ENCODE measurements at places on chromosomes 5 and 9.

- DNase-seq, result no peak
These were observed 69.5 kb upstream of the OSMR start for GRCh38 chr5:38776149-38776896.

DNA sequence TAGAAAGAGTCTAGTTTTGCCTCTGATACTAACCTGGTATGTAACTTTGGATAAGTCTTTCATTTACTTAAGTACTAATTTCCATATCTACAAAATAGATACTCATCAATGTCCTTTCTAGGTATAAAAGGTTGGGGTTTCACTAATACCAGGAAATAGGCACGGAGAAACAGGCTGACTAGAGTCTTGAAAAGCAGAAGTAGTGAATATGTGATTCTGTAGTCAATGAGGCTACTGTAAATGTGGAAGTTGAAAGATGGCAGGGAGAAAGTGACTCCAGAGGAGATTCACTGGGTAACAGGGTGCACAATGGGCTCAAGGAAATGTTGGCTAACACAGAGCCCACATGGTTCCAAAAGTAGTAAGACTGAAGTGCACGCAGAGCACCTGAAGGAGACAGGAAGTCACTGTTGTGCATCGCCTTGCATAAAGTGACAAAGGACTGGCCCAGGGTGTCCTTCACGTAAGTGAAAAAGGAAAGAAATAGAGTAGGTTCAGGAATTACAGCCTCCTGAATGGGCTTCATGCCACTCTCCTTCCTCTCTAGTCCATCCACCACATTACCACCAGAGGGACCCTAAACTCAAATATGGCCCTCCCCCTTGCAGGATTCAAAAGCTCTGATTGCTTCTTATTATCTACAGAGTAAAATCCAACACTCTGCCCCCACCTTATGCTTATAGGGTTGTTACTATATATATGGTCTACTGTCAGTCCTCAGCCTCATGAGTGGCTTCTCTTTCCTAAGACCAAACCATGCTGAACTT, 288.0 kb upstream of the SMARCA2 start:
- DNase-seq, result no peak

DNA sequence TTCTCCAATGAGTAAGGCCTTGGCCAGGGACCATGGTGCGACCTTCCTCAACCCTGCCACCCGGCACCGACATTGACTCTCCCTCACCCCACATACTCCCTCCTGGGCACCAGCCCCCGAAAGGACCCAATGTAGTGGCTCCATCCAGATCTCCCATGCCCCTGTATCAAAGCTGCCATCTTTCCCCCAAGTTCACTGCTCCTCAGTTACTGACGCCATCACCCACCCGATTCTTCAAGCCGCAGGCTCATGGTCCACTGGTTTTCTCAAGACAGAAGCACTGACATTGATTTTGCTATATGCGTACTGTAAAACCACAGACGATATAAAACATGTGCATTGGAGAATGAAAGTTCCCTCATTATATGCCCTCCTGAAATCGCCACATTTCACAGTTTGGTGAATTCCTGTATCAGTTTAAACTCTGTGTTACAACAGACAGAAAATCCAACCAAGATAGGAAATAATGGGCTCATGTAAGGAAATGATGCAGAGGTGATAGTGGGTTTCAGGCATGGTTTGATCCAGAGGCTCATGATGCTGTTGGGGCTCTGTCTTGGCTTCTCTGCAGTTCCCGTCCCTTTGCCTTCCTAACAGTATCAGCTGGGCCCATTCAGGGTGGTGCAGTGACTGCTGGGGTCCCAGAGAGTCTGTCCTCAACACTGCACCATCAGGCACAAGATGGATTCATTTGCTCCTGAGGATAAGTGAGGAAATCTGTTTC, 207.3 kb upstream of the IER5L start:
- no peak for DNase-seq

DNA sequence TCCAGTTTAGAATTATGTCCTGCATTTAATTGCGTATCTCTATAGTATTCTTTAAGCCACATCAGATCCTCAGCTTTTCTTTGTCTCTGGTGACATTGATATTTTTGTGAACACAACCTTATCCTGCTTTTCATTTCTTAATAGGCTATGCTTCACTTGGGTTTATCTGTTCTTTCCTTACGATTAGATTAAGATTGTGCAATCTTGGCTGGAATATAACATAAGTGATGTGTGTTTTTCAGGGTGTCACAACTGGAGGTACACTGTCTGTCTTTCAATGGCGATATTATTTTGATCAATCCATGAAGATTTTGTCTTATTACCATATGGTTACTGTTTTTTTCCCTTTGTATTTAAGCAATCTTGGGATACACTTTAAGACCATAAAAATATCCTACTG, 23.6 kb downstream of the NAA35 start:
- DNase-seq, result no peak

DNA sequence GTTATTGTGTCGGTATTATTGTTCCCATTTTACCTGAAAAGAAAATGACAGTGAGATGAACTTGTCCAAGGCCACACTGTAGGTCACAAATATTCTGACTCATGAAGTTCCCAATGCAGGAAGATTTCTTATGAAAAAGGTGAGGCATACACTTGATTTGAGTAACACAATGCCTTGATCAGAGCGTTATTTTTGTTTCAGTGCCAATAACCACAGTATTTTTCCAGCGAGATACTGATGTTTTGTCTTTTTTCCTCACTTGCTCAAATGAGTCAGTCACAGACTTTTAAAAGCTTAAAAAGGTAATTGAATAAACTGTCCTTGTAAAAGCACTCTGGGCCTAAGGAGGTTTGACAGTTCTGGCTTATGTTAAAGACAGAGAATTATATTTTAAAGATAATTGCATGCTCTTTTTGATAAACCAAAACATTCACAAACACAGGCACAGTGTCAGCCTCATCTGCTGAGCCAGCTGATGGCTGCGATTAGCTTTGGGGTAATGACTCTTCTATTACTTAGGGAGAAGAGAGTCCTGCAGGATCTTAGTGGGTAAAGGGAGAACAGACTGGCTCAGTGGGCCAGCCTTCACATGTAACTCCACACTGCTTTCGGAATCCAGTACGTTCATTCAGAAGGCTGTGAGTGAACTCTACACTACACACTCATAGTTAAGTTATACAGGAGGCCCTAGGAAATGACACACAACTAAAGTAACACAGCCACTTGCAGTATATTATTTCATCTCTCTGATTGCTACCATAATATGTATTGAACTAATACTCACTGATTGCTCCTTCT, 165.5 kb upstream of the CD180 start:
- no peak for DNase-seq

GRCh38 chr9:127634021-127634420, 21.9 kb downstream of the STXBP1 start:
- DNase-seq, result no peak

DNA sequence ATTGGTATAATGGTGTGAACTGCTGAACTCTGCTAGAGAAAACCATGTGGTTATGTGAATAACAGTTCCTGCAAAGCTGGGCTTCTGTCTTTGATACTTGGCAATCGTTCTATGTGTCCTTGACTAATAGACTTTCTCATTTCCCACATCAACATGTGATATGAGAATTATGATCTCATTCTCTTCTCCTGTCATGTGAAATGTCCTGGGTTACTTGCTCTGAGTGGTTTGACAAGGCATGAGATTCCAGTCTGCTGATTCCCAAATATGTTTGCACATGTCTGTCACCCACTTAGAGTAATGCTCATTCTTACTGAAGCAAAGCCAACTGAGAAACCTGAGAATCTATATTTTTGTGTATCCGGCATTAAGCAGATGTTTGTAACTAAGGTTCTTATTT, 141.2 kb downstream of the PARP8 start:
- DNase-seq, result no peak

DNA sequence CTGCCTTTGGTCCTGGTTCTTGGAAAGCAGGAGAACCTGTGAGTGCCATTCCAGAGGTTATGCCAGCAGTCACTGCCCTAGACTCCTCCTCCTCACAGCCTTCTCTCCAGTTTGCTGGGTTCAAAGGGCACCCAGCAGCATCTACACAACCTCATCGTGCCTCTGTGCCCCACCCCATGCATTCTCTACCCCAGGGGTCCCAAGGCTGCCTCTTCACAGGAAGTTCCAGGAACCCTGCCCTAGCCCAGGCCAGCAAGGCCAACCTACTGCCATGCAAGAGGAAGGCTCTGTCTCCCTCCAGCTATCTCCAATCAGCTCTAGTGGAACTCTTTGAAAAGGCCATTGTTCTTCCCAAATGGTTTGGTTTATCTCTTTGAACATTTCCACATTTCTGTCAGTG, 21.2 kb downstream of the ENC1 start:
- no peak for DNase-seq

DNA sequence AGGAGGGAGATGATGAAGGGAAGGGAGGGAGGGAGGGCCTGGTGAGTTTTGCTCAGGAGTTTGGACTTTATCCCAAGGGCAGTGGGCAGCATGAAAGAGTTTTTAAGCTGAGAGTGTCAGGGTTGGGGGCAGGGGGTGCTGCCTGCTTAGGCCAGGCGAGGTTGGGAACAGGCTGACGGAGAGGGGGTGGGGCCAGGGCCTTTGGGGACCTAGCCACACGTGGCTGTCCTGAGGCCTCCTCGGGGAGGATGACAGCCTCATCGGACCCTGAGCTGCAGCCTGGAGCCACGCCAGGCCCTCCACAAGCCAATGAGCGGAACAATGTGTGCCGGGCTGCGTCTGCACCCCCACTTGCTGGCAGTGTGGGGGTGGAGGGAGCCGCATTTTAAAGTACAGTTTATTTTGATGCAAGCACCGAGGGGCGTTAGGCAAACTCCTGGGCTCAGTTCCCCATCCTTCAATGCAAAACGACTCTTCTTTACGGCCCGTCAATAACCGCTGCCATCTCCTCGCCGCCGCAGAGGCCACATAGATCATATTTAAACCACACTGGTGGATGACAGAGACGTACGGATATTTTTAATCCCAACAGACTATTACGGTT, 5.3 kb upstream of the RXRA start:
- no peak for DNase-seq

GRCh38 chr5:6551287-6551954, 81.4 kb downstream of the NSUN2 start:
- DNase-seq, result no peak

DNA sequence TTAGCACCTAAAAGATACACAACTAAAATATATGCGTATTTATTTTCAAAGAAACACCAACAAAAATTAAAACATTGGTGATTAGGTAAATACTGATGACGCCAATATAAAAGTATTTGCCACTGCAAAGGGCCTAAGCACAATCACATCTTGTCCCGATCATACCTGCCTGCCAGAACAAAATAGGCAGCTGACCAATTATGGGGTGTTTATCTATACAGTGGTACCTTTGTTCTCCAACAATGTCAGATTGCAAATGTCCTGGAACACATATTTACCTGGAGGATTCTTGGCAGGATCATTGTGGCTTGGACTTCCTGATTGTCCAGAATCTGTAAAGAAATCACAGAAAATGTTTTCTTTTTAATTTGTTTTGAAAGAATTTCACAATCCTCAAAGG, 134.5 kb downstream of the NFIB start:
- no peak for DNase-seq

DNA sequence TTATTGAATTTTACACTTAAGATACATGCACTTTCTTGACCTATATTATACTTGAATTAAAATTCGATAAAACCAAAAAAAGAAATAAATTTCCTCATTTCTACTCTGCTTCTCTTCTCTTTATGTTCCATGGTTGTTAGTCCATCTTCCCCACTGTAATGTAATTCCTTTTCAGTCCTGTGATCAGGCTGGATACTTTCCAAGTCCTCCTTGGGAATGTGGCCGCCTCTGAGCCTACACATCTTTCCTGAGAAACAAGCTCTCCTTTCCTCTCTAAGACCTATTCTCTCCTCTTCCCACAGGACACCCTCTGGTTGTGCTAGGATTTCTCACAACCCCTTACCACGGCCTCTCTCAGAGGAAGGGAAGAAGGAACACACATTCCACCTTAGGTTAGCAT, 285.1 kb downstream of the DNAH5 start:
- no peak for DNase-seq

- DNase-seq, result no peak
These were observed 98.5 kb downstream of the GPR21 start for GRCh38 chr9:123131993-123132392.

DNA sequence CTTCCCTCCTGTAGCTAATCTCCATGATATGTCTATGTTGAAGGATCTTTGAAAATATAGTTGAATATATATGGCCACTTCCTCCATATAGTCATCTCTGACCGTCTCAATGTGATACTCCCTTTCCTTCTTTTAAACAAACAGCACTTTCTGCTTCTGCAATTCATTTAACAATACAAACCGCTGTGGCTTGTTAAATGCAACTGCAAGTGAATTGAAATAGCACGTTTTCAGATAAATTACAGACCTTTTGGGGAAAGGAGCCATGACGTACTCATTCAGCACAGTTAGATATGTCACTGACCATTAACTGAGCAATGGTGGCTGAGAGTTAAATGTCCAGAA, 82.5 kb downstream of the FBXO38 start:
- DNase-seq, result no peak

- no peak for DNase-seq
These were observed 225.2 kb downstream of the CFAP90 start for GRCh38 chr5:7625740-7626139.

DNA sequence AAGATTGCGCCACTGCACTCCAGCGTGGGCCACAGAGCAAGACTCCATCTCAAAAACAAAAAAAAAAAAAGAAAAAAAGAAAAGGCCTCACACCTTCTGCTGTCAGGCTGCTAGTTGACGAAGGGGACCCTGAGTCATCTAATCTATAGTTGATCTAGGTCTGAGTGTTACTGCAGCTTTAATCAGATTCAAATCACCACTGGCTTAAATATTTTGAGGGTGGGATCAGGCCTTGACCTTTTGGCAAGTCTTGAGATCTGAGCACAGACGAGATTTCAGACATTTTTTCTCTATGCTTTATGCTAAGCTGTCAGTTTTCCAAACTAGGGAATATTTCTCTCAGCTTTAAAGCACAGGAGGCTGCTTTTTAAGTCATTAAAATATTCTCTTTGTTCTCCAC, 240.9 kb downstream of the GLIS3 start:
- DNase-seq, result no peak

- no peak for DNase-seq
These were observed 50.4 kb upstream of the MTAP start for GRCh38 chr9:21751998-21752397.

DNA sequence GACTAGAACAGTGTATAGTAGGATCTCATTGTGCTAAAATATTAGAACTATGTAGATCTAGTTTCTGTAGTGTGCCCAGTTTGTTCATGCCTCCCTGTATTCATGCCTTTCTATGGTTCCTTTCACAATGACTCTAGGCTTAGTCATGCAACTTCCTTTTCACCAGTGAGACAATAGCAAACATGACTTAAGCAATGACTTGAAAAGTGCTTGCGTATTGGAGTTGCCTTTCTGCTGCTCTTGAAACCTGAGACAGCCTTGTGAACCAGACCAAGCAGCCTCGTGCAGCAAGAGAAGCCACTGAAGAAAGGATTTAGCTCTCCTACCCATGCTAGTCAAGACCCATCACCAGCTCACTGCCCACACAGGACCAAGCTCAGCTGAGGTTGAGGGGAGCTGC, 294.5 kb upstream of the TAS2R1 start:
- no peak for DNase-seq

DNA sequence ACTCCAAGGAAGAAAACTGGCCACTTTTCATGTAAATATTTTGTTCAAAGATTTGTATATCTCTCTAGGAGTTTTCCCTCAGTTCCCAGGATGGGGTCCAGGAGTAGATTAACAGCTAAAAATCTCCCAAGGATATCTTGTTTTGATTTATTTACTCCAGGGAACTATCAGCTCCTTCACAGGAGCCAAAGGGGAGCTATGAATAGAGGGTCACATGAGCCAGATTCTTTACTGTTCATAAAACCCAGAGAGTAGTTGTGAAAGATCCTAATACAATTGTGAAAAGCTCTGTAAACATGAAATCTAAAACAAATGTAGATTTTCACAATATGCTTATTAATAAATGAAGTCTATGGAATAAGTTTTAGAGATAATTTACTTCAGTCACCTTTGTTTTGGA, 16.9 kb downstream of the DIMT1 start:
- DNase-seq, result no peak

Measured in stimulated activated CD4-positive, alpha-beta T cell treated with anti-CD3 and anti-CD28 coated beads, Interleukin-1b, Interleukin-23, amount 100 ng/mL, for 24 hours (primary cell).